ENCODE measurements at places on chromosomes 12 and 14. TPM values are rescaled to one million over a fixed set of nuclear protein-coding genes. Genes with fewer than 3 reads are reported as not detected.

DNA sequence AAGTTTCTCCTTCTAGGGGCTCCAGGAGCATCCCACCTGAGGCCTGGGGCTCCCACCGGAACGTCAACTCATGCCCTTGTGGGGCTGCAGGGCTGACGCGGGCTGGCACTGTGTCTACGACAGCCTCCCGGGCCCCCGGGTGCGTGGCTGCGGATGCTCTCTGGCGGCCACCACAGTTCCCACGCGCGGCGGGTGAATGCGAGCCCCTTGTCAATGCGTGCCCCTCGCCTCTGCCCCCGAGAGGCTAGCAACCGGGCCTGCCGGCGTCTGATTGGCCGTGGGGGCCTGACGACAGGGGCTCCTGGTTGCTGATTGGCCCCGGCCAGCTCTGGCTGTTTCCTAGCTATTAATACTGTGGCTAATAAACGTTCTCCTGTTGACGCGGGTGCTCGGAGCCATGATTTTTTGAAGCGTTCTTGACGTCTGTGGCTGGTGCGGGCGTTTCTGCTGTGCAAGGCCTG is 1.8 kb upstream of the MEG3 start:
- H3K36me3 ChIP-seq, result no peaks in the 10 kb centered on the region
- H3K27ac ChIP-seq, result no peak overlapping the region
- H3K27me3 ChIP-seq, result peaks cover 44% of the 10 kb centered on the region
- no peak overlapping the region for H3K4me3 ChIP-seq

GRCh38 chr14:98513558-98513957 is 758.4 kb downstream of the BCL11B start:
- no peak overlapping the region for H3K4me3 ChIP-seq
- H3K27me3 ChIP-seq, result no peaks in the 10 kb centered on the region
- H3K27ac ChIP-seq, result no peak overlapping the region
- peaks cover 4% of the 10 kb centered on the region for H3K36me3 ChIP-seq
- no peak for DNase-seq

DNA sequence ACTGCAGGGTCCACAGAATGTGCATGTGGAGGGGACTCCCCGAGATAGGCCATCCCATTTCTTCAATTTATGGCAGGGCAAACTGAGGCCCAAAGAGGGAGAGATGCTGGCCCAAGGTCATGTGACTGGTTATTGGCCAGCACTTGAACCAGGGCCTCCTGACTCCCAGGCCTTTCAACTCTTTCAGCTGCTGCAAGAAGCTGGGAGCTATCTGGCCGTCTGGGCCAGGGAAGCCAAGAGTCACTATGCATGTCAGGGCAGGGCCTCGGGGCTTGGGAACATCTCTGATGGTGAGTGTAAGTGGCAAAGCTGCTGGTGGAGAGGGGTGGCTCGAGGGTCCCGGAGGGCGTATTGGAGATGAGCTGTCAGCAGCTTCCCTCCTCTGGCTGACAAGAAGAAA is 9.5 kb upstream of the LTBP2 start:
- H3K4me1 ChIP-seq, result peaks cover 33% of the 10 kb centered on the region
- no peak overlapping the region for H3K4me3 ChIP-seq
- H3K27ac ChIP-seq, result no peak overlapping the region
- no peak for DNase-seq
- H3K36me3 ChIP-seq, result no peaks in the 10 kb centered on the region

Gene REP15
- total RNA-seq, result 0.28 TPM

DNA sequence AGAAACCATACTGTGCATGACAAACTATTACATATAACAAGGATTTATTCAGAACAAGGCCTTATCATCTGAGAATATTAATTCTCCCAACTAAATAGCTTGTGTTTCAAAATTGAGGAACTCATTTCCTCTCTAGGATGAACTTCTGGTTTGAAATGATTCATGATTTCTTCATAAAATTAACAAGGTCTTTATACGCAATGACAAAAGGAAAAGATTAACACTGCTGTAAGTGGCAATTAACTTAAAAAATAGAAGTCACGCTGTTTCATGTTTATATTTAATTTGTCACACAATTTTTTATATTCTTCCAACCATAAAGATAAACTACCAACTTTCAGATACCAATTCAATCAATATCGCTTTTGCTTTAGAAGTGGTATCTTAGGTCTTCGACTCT is 80.8 kb downstream of the GRIP1 start:
- no peak overlapping the region for H3K27ac ChIP-seq
- no peak overlapping the region for H3K4me3 ChIP-seq
- no peak for DNase-seq
- no peaks in the 10 kb centered on the region for H3K36me3 ChIP-seq

Gene LTB4R
- 27.8 TPM for total RNA-seq

- H3K36me3 ChIP-seq, result no peaks in the 10 kb centered on the region
- no peak for DNase-seq
- H3K27ac ChIP-seq, result no peak overlapping the region
- no peak overlapping the region for H3K4me3 ChIP-seq
Observed at GRCh38 chr12:106049105-106049504, 89.6 kb downstream of the NUAK1 start.

Gene TCL1B
- total RNA-seq, result not detected

DNA sequence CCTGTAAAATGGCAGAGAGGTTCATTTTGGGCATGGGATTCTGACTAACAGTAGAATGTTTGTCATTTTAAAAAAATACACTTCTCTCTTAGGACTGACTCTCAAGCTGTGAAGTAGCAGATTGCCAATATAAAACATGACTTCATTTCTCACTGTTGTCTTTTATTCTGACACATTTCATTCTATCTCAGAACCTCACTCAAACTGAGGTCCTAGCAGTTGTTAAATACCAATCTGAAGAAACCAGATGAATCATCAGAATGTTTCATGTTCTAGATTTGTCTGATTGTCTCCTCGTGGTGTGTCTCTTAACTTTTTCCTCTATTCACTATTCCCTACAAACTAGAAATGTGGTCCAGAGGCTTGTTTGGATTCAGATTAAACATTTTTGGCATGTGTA is 276.5 kb upstream of the NPAS3 start:
- peaks cover 2% of the 10 kb centered on the region for H3K27me3 ChIP-seq
- H3K27ac ChIP-seq, result no peak overlapping the region
- H3K4me3 ChIP-seq, result no peak overlapping the region
- H3K36me3 ChIP-seq, result no peaks in the 10 kb centered on the region
- H3K4me1 ChIP-seq, result no peaks in the 10 kb centered on the region
- DNase-seq, result no peak

Gene MMP19
- 0.89 TPM for total RNA-seq
